GDM1 (cell line): ENCODE measurements at places on chromosomes 1 and 21.

DNA sequence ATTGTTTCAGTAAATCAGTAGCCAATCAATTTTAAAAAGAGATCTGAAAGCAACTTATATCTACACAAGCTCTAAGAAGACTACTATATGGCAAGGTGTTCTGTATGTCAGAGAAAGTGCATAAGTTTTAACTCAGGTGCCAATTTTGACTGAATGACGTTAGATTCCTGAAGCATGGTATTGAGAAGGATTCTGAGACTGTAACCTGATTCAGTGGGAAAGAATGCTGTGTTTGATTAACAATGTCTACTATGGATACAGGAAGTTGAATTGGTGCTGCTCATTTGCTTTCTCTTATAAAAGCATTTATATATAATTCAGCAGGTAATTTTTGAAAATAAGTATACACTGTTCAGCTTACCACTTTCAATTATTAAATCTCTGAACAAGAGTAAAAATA, 156.3 kb downstream of the PAPPA2 start:
- DNase-seq: no peak

DNA sequence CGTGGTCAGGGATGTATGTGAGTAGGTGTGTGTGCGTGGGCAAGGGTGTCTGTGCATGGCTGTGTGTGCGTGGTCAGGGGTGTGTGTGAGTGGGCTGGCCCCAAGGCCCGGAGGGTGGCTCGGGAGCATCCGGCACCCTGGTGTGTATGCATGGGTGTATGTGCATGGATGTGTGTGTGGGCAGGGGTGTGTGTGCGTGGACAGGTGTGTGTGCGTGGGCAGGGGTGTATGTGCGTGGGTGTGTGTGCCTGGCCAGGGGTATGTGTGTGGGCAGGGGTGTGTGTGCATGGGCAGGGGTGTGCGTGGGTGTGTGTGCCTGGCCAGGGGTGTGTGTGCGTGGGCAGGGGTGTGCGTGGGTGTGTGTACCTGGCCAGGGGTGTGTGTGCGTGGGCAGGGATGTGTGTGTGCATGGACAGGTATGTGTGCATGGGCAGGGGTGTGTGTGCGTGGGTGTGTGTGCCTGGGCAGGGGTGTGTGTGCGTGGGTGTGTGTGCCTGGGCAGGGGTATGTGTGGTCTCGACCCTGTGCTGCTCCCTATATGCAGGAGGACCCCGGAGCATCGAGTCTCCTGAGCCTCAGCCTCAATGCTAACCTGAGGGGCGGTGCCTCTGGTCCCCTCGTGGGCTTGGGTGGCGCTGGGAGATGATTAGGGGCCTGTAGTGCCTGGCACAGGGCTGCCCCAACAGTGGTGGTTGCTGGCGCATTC, 16.3 kb downstream of the ARHGEF16 start:
- no peak for DNase-seq

DNA sequence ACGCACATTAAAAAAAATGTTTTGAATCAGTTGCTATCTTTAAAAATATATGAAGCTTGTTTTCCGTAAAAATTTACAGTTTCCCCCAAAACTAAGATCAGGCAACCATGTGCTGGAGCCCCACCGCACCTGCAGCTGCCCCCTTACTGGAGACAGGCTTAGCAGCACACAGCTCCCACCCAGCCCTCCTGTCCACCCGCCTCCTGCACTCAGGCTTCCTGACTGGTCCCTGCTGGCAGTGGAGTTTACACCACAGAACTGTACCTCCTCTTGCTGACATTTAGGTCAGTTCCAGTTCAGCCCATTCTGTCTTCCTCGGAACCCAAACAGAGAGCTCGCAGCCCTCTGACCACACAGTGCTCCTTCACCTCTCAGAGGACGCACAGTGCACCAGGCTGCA, 2.1 kb downstream of the GPR161 start:
- no peak for DNase-seq

DNA sequence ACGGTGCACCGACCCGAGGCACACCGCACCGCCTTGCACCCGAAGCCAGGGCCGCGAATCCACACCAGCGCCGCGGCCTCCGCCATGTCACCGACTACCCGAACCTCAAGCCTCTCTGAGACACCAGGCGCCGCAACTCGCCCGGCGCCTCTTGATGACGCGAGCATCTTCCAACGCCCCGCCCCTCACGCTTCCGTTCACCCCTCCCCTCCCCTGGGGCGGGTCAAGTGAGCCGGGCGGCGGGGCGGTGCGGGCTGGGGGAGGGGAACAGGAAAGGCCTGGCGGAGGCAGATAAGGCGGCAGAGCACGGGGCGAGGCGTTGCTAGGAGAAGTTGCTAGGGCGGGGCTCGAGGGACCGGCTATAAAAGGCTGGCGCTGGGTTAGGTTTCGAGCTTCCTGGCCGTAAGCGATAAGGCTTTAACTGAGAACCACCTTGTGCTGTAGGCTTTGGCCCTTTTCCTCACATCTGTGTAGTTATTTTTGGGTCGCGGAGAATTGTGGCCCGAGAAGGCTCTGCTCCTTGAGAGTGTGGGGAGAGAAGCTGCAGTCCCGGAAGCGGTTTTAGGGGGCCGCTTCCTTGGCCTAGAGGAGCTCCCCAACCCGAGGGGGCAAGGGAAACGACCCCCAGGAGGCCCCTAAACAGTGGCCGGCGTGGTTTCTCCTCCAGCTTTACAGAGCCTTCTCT, at the start of gene SDE2:
SDE2 (minus strand) TSS at position 117 of the 685 bp plus-strand sequence; CDS start at position 86, 31 bp downstream.
- DNase-seq: peak; percentile 100

- DNase-seq: no peak
Observed at GRCh38 chr1:223878598-223879325, 33.0 kb upstream of the TP53BP2 start.

DNA sequence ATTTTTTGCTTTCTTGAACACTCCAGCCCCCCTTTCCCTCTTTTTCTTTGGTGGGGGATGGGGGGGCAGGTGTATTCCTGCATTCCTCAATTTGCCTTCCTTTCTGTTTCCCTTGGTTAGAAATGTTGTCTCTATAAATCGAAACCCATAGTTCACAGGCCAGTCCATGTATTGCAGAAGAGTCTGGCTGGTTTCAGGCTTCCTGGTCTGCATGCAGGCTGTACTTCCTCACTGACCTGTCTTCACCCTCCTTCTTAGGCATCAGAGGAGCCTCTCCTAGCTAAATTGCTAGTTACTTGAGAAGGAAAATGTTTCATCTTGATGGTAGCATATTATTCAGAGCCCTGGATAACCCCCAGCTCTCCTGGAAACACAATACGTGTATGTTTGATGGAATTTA, 140.0 kb downstream of the SPATA46 start:
- DNase-seq: no peak

GRCh38 chr1:65494671-65495070, 74.2 kb downstream of the LEPR start:
- no peak for DNase-seq

DNA sequence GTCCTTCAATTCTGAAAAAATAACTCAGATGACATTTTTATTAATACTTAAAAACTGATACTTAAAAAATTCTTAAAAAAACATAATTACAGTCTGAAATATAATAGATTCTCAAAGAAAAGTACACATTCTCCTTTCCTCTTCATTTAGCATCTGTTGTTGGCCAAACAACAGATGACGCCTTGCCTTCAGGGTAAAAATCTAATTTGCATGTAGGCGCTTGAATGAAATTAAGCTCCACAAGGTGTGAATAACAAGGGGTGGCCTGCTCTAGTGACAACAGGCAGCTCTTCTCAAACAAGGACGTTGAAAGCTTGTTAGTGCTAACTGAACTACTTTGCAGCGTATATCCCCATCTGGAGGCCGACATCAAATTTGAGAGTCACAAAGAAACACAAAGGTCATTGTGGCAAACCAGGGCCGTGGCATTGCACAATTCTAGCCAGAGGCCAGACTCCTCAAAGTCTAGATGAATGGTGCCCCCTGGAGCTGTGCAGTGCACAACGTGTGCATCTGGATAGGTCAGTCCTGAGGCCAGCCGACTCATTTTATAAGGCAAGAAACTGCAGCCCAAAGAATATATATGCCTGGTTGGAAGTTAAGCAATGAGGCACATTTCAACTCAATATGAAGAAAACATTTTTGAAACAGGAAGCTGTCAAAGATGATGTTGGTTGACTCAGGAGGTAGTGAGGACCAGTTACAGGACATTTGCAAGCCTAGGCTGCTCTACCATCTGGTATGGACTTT, 459.2 kb upstream of the RUNX1 start:
- peak; percentile 39 for DNase-seq

DNA sequence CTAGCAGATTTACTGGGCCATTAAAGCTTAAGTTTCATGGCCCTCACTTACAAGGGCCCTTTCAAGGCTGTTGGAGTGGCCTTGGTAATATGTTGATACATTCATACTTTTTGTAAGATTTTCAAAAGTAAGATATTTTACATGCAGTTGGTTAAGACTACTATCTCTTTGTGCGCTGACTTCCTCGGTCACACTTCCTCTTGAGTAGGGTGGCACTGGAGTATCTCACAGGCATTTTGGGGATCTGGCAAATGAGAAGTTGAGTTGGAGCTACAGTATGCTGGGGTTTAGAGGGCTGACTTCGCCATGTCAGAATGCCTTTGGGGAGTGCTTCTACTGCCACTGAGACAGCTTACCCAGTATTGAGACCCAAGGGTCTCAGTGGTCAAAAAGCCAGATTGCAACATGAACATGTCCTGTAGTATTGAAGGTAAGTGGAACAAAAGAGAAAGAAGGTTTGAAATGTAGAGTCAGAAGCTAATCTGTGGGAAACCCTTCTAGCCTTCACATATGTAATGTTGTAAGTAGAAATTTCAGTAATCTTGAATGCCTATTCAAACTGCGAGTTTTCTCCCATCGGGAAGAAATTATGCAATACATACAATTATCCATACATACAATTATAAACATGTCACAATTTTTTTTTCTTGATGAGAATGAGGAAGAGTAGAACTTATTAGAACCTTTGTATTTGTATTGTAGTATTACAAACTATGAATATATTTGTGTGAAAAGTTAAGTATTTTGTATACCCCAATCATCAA, 32.3 kb upstream of the RALGPS2 start:
- DNase-seq: no peak

DNA sequence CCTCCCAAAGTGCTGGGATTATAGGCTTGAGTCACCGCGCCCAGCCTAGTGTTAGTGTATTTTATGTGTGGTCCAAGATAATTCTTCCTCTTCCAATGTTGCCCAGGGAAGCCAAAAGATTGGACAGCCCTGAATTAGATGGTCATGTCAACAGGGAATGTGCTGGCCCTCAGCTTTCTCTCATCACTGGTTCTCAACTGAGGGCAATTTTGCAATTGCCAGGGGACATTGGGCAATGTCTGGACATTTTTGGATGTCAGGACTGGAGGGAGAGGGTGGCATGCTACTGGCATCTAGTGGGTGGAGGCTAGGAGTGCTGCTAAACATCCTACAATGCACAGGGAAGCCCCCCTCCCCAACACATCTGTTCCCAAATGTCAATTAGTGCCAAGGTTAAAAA, 95.0 kb downstream of the LAMC2 start:
- no peak for DNase-seq

- no peak for DNase-seq
Observed at GRCh38 chr1:177849130-177849529, 120.7 kb downstream of the SEC16B start.

DNA sequence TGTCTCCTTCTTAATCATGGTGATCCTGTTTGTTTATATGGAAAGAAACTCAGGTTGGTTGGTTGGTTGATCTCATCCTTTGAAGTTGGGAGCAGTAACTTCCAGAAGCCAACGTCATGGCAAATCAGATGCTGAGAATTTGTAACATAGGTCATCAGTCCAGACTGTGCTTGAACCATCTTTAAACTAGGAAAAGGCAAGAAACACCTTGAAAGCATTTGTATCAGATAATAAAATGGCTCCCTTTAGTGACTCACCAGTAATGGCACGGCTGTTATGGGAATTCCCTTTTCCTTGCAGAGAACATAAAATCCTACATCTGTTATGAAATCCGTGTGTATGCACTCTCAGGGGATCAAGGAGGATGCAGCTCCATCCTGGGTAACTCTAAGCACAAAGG, 58.1 kb downstream of the SERBP1 start:
- no peak for DNase-seq

DNA sequence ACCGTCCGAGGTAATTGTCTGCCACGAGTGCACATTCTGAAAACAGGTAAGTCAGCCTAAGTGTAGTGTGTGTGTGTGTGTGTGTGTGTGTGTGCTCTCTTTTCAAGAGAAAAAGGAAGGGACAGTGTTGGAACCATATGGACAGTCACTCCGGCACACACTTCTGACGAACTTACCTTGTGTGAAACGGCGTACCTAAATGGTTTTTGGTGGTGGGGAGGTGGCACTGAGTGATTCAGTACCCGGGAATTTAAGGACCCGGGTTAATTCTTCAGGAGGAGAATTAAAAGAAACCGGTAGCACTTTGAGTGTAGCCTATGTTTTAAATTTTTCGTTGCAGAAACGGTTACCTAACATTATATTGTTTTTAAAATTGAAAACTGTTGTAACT, 286 bp downstream of the ODR4 start:
- DNase-seq: no peak

- DNase-seq: no peak
Observed at GRCh38 chr1:67647036-67647798, 37.8 kb upstream of the GADD45A start.
